ENCODE measurements at places on chromosomes 12 and 14. TPM values are rescaled to one million over a fixed set of nuclear protein-coding genes. Genes with fewer than 3 reads are reported as not detected.

Gene CD69
- total RNA-seq = 0.22 TPM

Gene GSC
- 0.94 TPM for total RNA-seq

Gene FICD
- 4.2 TPM for total RNA-seq

Gene P2RX7
- total RNA-seq = 0.17 TPM

Gene BIN2
- 1.6 TPM for total RNA-seq

Gene CNTN1
- 0.54 TPM for total RNA-seq

Gene PLEKHD1
- 0.04 TPM for total RNA-seq

DNA sequence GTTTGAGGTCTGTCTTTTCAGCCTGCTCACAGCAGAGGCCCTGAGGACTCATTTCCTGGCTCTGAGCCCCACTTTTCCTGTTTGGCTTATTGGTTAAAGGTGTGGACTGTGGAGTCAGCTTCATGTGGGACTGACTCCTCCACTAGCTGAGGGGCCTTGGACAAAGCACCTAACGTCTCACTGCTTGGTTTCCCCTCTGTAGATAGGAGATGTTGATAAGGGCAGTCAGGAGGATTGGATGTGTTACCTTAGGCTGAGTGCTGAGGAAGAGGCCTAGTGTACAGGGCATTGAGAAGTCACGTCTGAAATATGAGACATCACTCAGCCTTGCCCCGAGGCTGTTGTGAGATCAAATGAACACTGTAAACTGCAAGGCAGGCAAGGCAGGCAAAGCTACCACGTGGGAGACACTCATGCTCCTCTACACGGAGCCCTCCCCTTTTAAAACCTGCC lies 27.1 kb upstream of the TCL1A start:
- no peak overlapping the region for H3K27ac ChIP-seq
- H3K36me3 ChIP-seq = no peaks in the 10 kb centered on the region
- H3K4me3 ChIP-seq = no peak overlapping the region
- DNase-seq = no peak
- no peaks in the 10 kb centered on the region for H3K4me1 ChIP-seq

GRCh38 chr12:101931498-101932326 lies 54.3 kb downstream of the DRAM1 start:
- H3K36me3 ChIP-seq = no peaks in the 10 kb centered on the region
- H3K27me3 ChIP-seq = no peaks in the 10 kb centered on the region
- no peak overlapping the region for H3K27ac ChIP-seq
- no peak for DNase-seq

DNA sequence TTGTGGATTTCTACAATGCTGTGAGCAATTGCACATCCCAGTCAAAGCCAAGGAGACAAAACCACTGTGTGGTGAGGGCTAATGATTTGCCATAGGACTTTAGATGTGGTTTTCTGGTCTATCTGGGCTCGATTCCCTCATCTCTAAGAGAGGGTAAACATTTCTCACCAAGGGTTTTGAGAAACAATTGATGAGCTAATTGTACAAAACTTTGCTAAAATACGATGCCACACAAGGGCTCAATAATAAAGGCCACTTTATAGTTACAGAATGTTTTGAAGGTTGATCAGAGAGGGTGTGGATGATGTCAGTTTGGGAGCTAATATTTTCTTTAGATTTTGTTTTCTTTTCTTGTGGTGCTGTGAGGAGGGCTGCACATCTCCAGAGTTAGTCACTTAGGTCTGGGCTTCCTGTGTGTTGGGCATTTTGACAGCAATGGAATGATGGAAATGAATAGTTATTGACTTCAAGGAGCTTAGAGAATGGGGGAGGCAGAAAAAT lies 60.8 kb upstream of the SLC38A4 start:
- H3K4me3 ChIP-seq = no peak overlapping the region
- no peaks in the 10 kb centered on the region for H3K27me3 ChIP-seq
- H3K36me3 ChIP-seq = no peaks in the 10 kb centered on the region
- H3K27ac ChIP-seq = no peak overlapping the region
- H3K4me1 ChIP-seq = no peaks in the 10 kb centered on the region

GRCh38 chr12:57821474-57822214 lies 3.1 kb upstream of the AVIL start:
- H3K27me3 ChIP-seq = no peaks in the 10 kb centered on the region
- H3K4me1 ChIP-seq = peaks cover 29% of the 10 kb centered on the region
- H3K27ac ChIP-seq = peak overlapping the region; percentile 16

DNA sequence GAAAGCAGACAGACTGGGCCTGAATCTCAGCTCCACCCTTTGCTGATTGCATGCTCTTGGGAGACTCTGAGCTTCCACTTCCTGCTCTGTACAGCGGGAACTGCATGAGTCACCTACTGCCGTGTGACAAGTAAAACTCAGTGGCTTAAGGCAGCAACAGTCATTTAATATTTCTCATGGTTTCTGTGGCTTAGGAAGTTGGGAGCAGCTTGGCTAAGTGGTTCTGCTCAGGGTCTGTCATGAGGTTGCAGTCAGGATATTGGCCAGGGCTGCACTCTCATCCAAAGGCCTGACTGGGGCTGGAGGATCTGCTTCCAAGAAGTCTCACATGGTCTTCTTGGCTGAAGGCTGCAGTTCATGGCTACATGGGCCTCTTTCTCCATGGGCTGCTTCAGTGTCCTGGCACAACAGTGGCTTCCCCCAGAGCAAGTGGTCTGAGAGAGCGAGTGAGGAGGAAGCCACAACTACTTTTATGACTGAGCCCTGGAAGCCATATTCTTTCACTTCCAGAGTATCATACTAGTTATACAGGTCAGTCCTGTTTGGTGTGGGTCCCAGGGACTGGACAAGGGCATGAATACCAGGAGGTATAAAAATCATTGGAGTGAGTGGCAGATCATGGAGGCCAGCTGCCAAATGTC lies 49.7 kb downstream of the FAM222A start:
- no peak overlapping the region for H3K27ac ChIP-seq
- H3K36me3 ChIP-seq = no peaks in the 10 kb centered on the region
- no peaks in the 10 kb centered on the region for H3K4me1 ChIP-seq
- peak; percentile 20 for DNase-seq
- H3K4me3 ChIP-seq = no peak overlapping the region
- no peaks in the 10 kb centered on the region for H3K27me3 ChIP-seq

DNA sequence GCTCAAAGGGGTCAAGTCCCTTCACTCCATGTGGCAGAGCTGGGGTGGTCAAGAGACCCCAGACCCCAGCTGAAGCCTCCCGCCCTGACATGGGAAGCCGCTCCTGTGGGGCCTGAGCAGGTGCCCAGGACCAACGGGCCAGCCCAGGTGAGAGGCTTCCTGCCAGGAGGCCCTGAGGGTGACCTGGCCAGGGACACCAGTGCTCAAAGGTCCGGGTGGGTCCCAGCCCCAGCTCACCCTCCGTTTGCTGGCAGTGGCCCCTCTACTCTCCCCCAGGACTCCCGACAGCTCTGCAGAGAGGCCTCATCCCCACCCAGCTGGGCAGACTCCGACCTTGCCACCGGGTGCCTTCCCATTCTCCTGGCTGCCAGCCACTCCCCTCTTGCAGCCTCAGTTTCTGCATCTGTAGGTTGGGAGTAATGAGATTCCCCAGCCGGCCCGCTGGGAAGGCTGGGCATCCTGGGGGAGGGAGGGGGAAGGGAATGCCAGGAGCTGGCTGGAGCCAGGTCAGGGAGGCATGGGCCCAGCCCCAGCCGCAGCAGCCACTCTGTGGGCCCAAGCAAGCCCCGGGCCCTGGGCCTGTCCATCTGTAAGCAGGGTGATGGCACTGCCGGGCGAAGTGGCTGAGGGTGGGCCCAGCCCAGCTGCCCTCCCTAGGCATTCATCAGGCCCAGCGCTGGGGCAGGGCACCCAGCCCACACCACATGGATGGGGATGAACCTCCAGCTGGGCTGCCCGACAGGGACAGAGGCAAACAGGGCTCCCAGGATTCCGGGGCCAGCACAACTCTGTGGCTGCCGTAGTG lies 10.3 kb upstream of the INF2 start:
- peak overlapping the region; percentile 70 for H3K4me3 ChIP-seq
- H3K27ac ChIP-seq = peak overlapping the region; percentile 86
- H3K4me1 ChIP-seq = peaks cover 39% of the 10 kb centered on the region
- no peak for DNase-seq
- no peaks in the 10 kb centered on the region for H3K36me3 ChIP-seq
- no peaks in the 10 kb centered on the region for H3K27me3 ChIP-seq

GRCh38 chr12:120642826-120643225 lies 2.4 kb downstream of the CABP1 start:
- no peaks in the 10 kb centered on the region for H3K36me3 ChIP-seq
- peaks cover 47% of the 10 kb centered on the region for H3K27me3 ChIP-seq
- H3K4me1 ChIP-seq = peaks cover 6% of the 10 kb centered on the region
- DNase-seq = no peak
- no peak overlapping the region for H3K27ac ChIP-seq
- H3K4me3 ChIP-seq = no peak overlapping the region

DNA sequence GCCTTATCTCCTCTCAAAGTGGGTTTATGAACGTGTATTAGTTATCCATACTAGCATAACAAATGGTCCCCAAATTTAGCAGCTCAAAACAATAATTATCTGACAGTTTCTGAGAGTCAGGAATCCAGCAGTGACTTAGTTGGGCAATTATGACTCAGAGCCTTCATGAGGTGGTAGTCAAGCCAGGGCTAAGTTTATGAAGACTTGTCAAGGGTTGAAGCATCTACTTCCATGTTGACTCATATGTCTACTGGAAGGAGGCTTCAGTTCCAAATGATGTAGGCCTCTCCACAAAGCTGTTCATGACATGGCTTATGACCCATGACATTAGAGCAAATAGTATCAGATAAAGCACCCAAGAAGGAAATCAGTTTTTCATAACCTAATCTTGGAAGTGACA lies 73.2 kb downstream of the IPO8 start:
- peak overlapping the region; percentile 19 for H3K27ac ChIP-seq
- H3K4me1 ChIP-seq = no peaks in the 10 kb centered on the region
- peaks cover 13% of the 10 kb centered on the region for H3K36me3 ChIP-seq

DNA sequence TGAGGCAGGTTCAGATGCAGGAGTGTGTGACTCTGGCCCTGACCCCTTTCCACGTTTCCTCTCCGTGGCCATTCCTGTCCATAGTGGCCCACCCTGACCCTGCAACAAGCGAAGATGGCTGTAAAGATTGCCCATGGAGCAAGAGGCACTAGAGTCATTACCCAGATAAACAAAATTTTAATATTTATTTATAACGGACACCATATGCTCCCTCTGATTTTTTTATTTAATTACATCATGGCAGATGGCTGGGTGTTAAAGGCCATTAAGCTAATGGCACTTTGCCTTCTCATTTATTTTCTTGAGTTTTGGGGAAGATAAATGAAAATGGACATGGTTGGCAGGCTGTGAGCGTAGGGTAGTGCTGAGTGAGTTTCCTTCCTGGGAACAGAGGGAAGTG lies 58.7 kb downstream of the WSCD2 start:
- no peak for DNase-seq
- no peak overlapping the region for H3K27ac ChIP-seq
- no peaks in the 10 kb centered on the region for H3K4me1 ChIP-seq
- H3K4me3 ChIP-seq = no peak overlapping the region
- no peaks in the 10 kb centered on the region for H3K27me3 ChIP-seq

DNA sequence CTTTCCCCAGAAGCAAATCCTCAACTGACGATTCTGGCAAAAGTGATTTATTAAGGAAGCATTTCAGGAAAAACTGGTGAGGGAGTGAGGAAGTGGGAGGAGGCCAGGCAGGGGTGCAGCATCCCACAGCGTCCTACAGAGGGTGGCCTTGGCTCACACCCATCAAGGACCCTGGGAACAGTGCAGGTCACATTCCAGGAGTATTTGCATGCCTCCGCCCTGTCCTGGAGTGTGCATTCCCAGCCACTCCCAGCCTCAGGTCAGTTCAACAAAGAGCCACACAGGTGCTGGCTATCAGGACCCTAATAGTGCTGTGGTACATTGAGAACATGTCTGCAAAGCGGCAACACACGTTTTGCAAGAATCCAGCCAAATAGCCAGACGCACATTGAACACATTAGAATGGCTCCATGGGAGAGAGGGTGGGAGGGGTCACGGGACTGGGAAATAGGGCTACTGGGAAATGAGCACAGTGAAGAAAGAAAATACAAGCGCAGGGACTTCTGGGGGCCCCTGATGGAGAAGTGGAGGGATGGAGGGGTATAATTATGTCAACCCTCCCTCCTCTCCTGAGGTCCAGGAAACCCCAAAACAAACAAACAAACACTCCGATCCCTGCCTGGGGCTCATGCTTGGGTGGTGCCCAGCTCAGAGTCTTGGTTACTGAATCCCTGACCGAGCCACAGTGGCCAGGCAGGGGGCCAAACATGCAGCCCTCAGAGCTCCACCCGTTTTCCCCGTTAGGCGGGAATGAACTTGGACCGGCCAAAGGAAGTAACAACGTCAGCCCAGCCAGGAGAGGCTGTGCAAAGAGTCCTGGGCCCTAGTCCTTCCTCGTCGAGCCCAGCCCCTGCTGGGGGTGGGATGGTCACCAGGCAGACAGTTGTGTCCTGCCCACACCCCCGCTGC lies 36.5 kb downstream of the CMKLR1 start:
- peak; percentile 84 for DNase-seq
- peak overlapping the region; percentile 32 for H3K27ac ChIP-seq
- H3K36me3 ChIP-seq = no peaks in the 10 kb centered on the region
- no peaks in the 10 kb centered on the region for H3K27me3 ChIP-seq
- peaks cover 2% of the 10 kb centered on the region for H3K4me1 ChIP-seq
- H3K4me3 ChIP-seq = no peak overlapping the region

- H3K4me1 ChIP-seq = peaks cover 75% of the 10 kb centered on the region
- no peaks in the 10 kb centered on the region for H3K36me3 ChIP-seq
- peak overlapping the region; percentile 84 for H3K27ac ChIP-seq
Measured at GRCh38 chr14:54672181-54672580, 105.3 kb downstream of the SAMD4A start.

DNA sequence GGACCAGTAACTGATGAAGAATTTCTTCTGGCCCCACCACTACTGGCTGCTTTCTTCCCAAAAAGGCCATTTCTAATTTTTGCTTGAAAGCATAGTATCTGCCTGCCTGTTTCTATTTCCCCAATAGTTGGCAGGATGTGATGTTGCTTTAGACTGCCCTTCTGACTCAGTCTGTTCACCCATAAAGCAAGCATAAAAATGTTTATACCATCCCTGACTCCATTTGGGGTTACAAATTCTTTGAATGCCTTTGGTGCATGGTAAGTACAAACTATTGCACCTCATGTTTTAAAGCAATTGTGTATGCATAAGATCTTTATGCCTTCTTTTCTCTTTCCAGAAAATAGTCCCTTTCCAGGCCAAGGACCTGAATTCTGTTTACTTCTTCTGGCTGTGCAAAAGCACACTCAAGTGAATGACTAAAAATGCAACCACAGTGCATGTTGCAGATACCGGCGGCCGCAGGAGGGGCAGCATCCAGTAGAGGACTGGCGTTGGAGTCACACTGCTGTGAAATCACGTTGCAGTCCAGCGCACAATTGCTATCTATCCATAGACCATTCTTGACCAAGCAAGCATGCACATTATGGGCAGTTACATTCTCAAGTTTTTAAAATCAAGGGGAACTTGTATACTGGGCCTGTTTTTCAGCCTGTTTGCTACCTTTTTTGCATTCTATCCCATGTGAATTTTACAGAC lies 82.4 kb downstream of the SLC5A8 start:
- no peaks in the 10 kb centered on the region for H3K4me1 ChIP-seq
- no peaks in the 10 kb centered on the region for H3K27me3 ChIP-seq
- H3K27ac ChIP-seq = no peak overlapping the region
- H3K36me3 ChIP-seq = no peaks in the 10 kb centered on the region
- DNase-seq = no peak
- H3K4me3 ChIP-seq = no peak overlapping the region

Measured in psoas muscle (tissue), 8 donors.